ENCODE measurements at places on chromosomes 7 and 10. TPM values are rescaled to one million over a fixed set of nuclear protein-coding genes. Genes with fewer than 3 reads are reported as not detected.

DNA sequence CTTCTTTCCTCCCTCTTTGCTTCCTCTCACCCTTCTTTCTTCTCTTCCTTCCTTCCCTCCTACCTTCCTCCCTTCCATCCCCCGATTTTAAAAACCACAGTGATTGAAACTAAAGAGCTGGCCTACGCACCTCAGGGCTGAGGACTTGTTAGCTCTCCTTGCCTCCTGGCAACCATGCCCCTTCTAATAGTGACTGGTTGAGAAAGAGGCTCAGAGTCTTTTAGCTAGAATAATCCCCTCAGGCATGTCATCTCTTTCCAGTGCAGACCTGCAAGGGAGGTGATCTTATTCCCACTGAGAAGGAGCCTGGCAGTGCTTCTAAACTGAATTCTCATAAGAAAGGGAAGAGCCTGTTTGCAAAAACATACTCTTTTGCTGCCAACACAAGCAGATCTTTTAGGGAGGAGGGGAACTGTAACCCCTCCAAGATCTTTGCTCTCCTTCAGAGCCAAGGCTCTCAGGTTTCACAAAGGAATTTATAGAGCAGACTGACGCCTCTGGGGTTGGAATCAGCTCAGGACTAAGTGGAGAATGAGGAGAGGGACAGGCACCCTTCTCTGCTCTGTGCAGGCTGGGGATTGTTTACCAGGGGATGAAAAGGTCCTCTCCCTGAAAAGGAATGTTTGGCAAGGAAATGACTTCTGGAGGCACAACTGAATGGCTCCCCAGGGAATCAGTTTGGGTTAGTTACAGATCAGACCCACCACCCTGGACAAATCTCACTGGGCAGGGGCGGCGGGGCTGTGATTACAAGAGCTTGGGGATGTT lies 9.4 kb upstream of the ANKRD1 start:
- peaks cover 21% of the 10 kb centered on the region for H3K4me1 ChIP-seq
- H3K27me3 ChIP-seq: no peaks in the 10 kb centered on the region
- no peak for DNase-seq
- no peak overlapping the region for H3K4me3 ChIP-seq

- DNase-seq: no peak
- H3K27me3 ChIP-seq: no peaks in the 10 kb centered on the region
- H3K4me1 ChIP-seq: peaks cover 7% of the 10 kb centered on the region
Observed at GRCh38 chr10:96619796-96620773, 33.3 kb upstream of the TM9SF3 start.

Gene EIF5AL1
- not detected for total RNA-seq

- DNase-seq: no peak
- H3K27ac ChIP-seq: no peak overlapping the region
- no peaks in the 10 kb centered on the region for H3K27me3 ChIP-seq
Observed at GRCh38 chr10:112230325-112230988, 46.9 kb upstream of the GPAM start.

GRCh38 chr7:15802425-15802824 lies 115.9 kb upstream of the MEOX2 start:
- no peaks in the 10 kb centered on the region for H3K4me1 ChIP-seq
- DNase-seq: no peak
- H3K36me3 ChIP-seq: no peaks in the 10 kb centered on the region
- H3K27ac ChIP-seq: no peak overlapping the region
- no peaks in the 10 kb centered on the region for H3K27me3 ChIP-seq

All from lower lobe of right lung (tissue), 2 donors.